Placental epithelial cell (primary cell): ENCODE measurements at places on chromosomes 3 and 15. TPM values are rescaled to one million over a fixed set of nuclear protein-coding genes. Genes with fewer than 3 reads are reported as not detected.

Gene SI
- total RNA-seq: not detected in 2 replicates

Gene CD80
- 0.39 and 0.76 TPM in 2 replicates for total RNA-seq

Gene GASK1A
- 23.2 and 24.3 TPM in 2 replicates for total RNA-seq

Gene GP5
- total RNA-seq: not detected in 2 replicates

Gene CFAP44
- 2.6 and 7.5 TPM in 2 replicates for total RNA-seq

Gene CLRN1
- not detected in 2 replicates for total RNA-seq

Gene ADCY5
- under 0.01 and 0.87 TPM in 2 replicates for total RNA-seq

Gene PLA2G4E
- not detected in 2 replicates for total RNA-seq

Gene NR1I2
- total RNA-seq: not detected in 2 replicates

Gene SGO1
- 1.7 and 2.0 TPM in 2 replicates for total RNA-seq

Gene GOLGA8S
- total RNA-seq: under 0.01 TPM in 1 of 2 replicates, not detected in the other

Gene TEX55
- not detected in 2 replicates for total RNA-seq

Gene SLC7A14
- under 0.01 TPM in 1 of 2 replicates, not detected in the other for total RNA-seq

Gene PLSCR5
- 16.5 and 98.5 TPM in 2 replicates for total RNA-seq

Gene UTS2B
- 0.79 and 1.3 TPM in 2 replicates for total RNA-seq

Gene MINAR1
- 2.3 and 3.9 TPM in 2 replicates for total RNA-seq

Gene NUP210
- total RNA-seq: not detected in 2 replicates

Gene PPIP5K1
- total RNA-seq: 16.9 and 17.5 TPM in 2 replicates

Gene RTP4
- total RNA-seq: not detected in 2 replicates

Gene SCN5A
- 1.3 and 2.0 TPM in 2 replicates for total RNA-seq

Gene GPR149
- total RNA-seq: not detected in 2 replicates

Gene SLC28A1
- not detected in 2 replicates for total RNA-seq

Gene TMEM207
- not detected in 2 replicates for total RNA-seq

Gene WWTR1
- 68.7 and 72.3 TPM in 2 replicates for total RNA-seq

Gene PPP2R3A
- total RNA-seq: 55.0 and 63.3 TPM in 2 replicates

Gene FBXW12
- total RNA-seq: under 0.01 TPM in 1 of 2 replicates, not detected in the other

Gene CGNL1
- total RNA-seq: under 0.01 and 0.33 TPM in 2 replicates

Gene IMPG2
- 0.22 and 1.2 TPM in 2 replicates for total RNA-seq
